ENCODE measurements at places on chromosomes 5 and 9.

DNA sequence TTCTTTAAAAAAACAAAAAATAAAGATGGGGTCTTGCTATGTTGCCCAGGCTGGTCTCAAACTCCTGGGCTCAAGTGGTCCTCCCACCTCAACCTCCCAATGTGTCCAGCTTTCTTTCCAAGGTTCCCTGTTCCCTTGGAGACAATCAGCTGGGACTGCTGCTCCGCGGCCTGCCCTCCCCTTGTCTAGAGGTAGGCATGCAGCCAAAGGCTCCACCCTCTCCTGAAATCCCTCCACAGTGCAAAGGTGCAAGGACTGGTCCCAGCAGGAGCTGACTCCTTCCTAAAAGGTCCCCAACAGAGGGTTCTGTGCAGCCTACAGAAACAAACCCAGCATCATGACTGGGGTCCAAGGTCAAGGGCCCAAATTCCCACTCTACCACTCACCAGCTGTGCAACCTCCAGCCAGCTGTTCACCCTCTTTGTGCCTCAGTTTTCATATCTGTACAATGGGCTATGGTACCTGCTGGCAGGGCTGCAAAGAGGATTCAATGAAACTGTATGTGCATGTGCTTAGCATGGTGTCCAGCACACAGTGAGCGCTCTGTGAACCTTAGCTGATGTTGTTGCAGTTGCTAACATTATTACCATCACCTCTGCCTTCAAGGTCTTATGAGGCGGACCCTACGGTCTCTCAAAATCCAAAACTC is 47.5 kb downstream of the BARX1 start:
- no peak for DNase-seq

DNA sequence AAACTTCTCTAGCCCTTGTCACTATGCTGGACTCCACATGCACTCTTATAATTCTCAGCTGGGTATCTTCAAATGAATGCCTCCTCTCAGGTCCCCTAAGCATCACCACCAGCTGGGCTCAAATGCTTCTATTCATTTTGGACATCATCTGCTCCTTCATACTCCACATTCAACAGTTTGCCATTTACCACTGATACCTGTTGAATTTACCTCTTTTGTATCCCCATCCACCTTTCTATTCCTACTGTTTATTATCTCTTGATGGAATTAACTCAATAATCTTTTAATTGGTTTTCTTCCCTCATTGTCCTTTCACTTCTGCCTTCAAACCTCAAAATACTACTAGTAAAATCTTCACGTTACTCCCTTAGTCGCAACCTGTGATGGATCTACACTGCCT is 14.5 kb downstream of the RANBP6 start:
- no peak for DNase-seq

- no peak for DNase-seq
Measured at GRCh38 chr9:121782514-121783110, 131.2 kb downstream of the DAB2IP start.

DNA sequence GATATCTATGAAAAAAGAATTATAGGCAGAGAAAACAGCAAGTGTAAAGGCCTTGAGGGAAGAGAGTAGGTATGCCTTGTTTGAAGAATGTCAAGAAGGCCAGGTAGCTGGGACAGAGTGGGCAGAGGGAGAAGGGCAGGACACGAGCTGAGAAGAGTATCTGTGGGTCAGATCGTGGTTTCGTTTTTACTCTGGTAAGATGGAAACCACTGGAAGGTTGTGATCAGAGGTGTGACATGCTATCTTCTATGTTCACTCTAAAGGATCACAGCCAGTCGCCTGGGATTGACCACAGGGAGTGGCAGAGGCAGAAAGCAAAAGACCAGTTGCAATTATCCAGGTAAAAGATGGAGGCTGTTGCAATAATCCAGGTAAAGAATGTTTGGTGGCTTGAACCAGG is 12.6 kb upstream of the ARHGAP26 start:
- no peak for DNase-seq

- DNase-seq = no peak
Measured at GRCh38 chr9:3447788-3448187, 78.0 kb downstream of the RFX3 start.

DNA sequence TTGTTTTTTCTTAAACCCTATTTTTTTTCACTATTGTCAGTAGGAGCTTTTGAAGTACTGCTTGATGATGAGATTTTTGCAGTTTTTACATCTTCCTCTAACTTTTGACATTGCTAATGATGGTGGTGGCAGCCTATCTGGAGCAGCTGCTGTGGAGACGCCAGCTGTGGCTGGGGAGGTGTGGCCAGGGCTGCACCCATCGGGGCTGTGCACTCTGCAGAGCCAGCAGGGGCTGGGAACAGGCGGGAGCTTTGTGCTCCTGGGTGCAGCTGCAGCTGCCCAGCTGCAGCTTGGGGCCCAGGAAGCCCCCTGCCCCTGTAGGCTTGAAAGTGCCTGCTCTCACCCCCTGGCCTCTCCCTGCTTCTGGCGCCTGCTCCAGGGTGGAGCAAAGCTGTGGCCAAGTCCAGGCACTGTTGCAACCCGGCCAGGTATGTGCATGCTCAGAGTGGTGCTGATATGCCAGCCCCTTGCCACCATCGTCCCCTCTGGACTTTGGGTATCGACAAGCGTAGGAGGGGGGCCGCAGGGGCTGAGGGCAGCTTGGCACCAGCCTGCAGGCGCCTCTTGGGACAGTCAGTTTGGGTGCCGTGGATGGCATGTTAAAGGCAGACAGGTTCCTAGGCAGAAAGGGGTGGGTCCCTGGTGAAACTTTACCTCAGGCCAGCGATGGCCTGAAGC is 39.2 kb downstream of the FER start:
- no peak for DNase-seq

- no peak for DNase-seq
Measured at GRCh38 chr5:115431116-115431515, 113.5 kb downstream of the FEM1C start.

DNA sequence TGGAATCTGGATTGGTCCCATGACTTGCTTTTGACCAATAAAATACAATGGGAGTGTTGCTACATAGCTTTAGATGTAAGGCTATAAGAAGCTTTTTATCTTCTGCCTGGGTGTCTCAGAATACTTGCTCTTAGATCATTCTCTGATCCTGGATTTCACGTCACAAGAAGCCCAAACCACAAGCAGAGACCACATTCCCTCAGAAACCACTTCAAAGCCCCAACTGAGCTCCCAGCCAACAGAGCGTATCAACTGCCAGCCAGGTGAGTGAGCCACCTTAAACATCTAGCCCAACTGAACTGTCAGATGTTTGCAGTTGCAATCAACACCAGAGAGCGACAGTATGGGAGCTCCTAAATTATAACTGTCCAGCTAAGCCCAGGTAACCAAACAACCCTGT is 687.1 kb downstream of the TLE1 start:
- no peak for DNase-seq

DNA sequence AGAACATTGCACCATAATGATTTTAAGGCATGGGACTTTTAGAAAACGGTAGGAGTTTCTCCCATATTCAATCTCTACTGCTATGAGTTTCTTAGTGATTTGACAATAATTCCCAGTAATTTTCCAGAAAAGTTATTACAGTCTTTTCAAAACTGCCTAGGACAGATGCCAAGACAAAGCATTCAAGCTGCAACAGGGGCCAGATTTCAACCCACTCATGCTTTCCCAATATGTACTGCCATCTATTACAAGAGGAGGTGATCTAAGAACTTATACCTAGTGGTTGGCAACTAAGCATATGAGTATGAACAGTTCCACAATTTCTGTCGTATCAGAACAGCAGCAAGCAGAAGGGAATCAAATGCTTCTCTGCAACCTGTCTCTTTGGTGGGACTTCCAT is 95.1 kb upstream of the TMED7 start:
- no peak for DNase-seq

- no peak for DNase-seq
Measured at GRCh38 chr9:136815422-136815782, 7.7 kb downstream of the RABL6 start.

DNA sequence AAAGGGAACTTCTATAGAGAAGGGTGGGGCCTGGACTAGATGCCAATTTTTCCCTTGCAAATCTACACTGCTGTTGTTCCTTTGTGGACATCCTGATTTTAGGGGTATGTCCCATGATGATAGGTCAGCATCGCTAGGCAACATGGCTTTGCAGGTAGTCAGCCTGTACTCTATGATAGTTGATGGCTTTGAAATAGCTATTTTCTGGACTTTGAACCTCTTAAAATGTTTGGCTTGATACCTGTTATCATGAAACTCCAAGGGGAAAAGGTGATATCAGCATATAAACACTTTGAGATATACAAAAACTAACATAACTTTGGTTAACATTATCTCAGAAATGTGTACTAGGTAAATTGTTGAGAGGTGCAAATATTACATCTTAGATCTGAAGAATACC is 533.2 kb downstream of the CTNND2 start:
- no peak for DNase-seq

- no peak for DNase-seq
Measured at GRCh38 chr5:163585206-163585605, 79.8 kb downstream of the MAT2B start.

- DNase-seq = no peak
Measured at GRCh38 chr5:116068028-116068632, 16.7 kb upstream of the COMMD10 start.

- DNase-seq = no peak
Measured at GRCh38 chr9:137827908-137828526, 49.6 kb upstream of the CACNA1B start.

DNA sequence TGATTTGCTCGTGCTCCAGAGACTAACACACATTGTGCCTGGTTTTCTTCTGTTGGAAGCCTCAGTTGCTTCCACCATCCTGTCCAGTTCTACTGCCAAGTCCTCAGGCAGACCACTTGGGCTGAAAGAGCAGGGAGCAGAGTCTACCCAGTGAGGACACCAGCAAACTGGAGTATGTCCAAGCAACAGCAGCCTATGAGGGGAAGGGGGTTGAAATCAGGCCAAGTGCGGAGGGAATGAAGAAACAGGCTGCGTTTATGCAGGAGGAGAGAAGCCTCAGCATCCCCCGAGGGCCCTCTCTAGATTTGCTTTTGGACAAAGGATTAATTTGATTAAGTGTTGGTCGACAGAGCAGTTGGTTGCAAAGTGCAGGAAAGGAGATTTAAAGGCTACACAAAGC is 14.5 kb downstream of the DOCK2 start:
- DNase-seq = no peak

DNA sequence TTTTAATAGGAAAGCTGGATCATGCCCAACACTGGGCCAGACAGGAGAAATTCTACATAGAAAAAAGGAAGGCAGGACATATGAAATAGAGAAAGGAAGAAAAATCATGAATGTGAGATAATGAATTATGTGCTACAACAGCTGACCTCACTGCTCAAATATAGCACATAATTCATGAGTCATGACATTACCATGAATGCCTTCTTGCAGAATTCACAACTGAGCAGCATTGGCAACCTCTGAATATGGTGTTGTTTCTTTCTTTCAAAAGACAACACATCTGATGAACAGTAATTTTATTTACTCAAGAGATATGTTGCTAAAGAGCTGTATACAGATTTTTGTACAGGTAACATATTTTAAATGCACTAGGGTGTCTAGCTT is 34.4 kb downstream of the APBA1 start:
- no peak for DNase-seq

- DNase-seq = no peak
Measured at GRCh38 chr5:15794052-15794985, 294.3 kb downstream of the FBXL7 start.

DNA sequence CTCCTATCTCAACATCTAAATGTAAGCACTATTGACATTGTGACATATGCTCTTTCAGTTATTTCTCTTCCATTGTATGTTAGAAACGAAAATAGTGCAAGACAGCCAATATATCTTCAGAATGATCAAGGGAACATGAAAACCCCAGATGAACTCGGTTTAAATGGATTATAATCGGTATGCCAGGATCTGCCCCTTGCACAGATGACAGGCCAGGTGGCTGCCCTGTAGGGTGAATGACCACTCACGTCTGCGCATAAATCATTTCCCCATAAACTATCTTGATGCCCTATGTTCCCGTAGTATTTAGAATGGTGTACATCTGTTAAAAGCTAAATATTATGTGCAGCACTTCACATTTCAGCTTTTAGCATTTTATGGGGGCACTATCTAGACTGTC is 69.7 kb upstream of the RANBP3L start:
- no peak for DNase-seq

DNA sequence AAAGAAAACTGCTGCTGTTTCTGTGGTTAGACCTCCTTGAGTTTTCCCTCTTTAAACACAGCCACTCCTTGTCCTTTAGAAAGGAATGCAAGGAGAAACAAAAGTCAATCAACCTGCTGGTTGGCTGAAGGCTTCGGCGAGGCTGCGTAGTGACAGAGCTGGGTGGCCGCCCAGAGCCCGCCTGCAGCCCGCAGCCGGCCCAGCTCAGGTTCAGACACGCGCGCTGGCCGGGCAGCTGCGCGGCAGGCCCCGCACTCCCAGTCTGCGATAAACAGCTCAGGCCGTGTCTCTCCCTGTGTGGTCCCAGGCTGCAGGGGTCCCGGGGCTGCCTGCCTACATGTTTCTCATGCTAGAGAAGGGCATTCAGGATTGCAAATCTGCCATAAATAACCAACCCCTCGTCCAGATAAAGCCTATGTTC is 115.4 kb downstream of the HSD17B3 start:
- no peak for DNase-seq

DNA sequence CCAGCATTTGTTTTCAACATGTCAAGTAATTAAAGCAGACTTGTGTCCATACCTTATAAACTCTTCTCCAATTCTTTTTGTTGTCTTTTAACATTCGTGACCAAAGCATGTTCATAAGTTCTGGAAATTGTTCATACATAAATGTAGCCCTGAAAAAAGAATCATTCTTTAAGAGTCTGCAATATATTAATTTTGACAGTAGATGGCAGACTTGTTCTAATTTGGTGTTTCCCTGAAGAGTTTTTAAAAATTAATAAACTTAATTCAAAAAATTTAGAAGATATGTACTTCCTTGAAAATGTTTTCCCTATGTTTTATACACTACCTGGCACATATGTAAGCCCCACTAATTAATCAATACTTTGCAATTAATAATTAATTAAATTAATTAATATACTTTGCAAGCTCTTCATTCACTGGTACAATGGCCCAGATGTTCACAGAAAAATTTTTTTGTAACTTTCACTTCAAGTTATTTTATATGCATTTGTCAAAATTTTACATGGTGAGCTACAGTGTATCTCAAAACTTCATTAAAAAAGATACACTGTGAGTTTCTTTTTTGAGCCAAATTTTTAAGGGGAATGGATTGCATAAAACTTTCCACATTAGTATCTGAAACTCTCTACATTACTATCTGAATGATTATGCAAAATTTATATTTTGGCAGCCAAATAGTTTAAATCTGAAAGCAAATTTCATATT is 42.1 kb downstream of the CLINT1 start:
- DNase-seq = no peak

- no peak for DNase-seq
Measured at GRCh38 chr5:43390471-43390870, 21.7 kb downstream of the CCL28 start.

DNA sequence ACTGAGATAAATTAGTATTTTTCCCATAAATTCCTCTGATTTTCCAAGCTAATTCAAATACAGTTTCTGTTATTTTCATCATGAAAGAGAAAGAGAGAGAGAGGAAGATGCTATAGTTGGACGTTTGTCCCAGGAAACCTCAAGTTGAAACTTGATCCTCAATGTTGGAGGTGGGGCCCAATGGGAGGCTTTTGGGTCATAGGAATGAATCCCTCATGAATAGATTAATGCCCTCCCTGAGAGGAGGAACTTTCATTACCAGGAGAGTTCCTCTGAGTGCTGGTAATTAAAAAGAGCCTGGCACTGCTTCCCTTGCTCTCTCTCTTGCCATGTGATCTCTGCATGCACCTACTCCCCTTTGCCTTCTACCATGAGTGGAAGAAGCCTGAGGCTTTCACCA is 189.9 kb upstream of the SMC2 start:
- no peak for DNase-seq

GRCh38 chr5:14374100-14374499 is 207.5 kb upstream of the OTULINL start:
- no peak for DNase-seq

- DNase-seq = no peak
Measured at GRCh38 chr5:86354664-86355063, 263.1 kb upstream of the COX7C start.
